Activated CD4-positive, alpha-beta memory T cell treated with anti-CD3 and anti-CD28 coated beads, Interleukin-2, amount 10 ng/mL, durations not matched to agents 7 days and 5 days (primary cell): ENCODE measurements at places on chromosomes 3 and 15. TPM values are rescaled to one million over a fixed set of nuclear protein-coding genes. Genes with fewer than 3 reads are reported as not detected.

OSBPL10 gene
- total RNA-seq = 1.6 TPM

AGBL1 gene
- total RNA-seq = not detected

TRIM42 gene
- total RNA-seq = not detected

MCCC1 gene
- 27.5 TPM for total RNA-seq

DLG1 gene
- 58.2 TPM for total RNA-seq

KY gene
- not detected for total RNA-seq

HHLA2 gene
- total RNA-seq = 9.5 TPM

MESP2 gene
- total RNA-seq = not detected

SNTN gene
- not detected for total RNA-seq

IQCF5 gene
- not detected for total RNA-seq

LRRC2 gene
- total RNA-seq = 0.35 TPM

IL17RB gene
- total RNA-seq = 62.4 TPM

SMCO1 gene
- total RNA-seq = not detected

CCRL2 gene
- 5.4 TPM for total RNA-seq

EXOSC7 gene
- total RNA-seq = 40.8 TPM

HRG gene
- total RNA-seq = not detected

ACSBG1 gene
- not detected for total RNA-seq

TM6SF1 gene
- total RNA-seq = 22.0 TPM

SPESP1 gene
- total RNA-seq = 1.1 TPM

MUSTN1 gene
- 4.4 TPM for total RNA-seq

GRCh38 chr15:73927003-73927475 is 777 bp downstream of the LOXL1 start:
- H3K27ac ChIP-seq = no peak overlapping the region
- no peaks in the 10 kb centered on the region for H3K36me3 ChIP-seq
- peak overlapping the region; percentile 67 for H3K4me3 ChIP-seq
- H3K27me3 ChIP-seq = no peaks in the 10 kb centered on the region
- peaks cover 75% of the 10 kb centered on the region for H3K4me1 ChIP-seq
- peak; percentile 45 for DNase-seq

GRCh38 chr3:113685124-113685523 is 11.3 kb downstream of the USF3 start:
- peaks cover 21% of the 10 kb centered on the region for H3K36me3 ChIP-seq
- no peaks in the 10 kb centered on the region for H3K4me1 ChIP-seq
- DNase-seq = no peak
- no peak overlapping the region for H3K27ac ChIP-seq
- no peaks in the 10 kb centered on the region for H3K27me3 ChIP-seq

GRCh38 chr15:71187078-71187477 is 71.8 kb downstream of the THSD4 start:
- no peak overlapping the region for H3K4me3 ChIP-seq
- DNase-seq = no peak
- H3K27me3 ChIP-seq = no peaks in the 10 kb centered on the region
- H3K4me1 ChIP-seq = no peaks in the 10 kb centered on the region
- H3K36me3 ChIP-seq = no peaks in the 10 kb centered on the region

DNA sequence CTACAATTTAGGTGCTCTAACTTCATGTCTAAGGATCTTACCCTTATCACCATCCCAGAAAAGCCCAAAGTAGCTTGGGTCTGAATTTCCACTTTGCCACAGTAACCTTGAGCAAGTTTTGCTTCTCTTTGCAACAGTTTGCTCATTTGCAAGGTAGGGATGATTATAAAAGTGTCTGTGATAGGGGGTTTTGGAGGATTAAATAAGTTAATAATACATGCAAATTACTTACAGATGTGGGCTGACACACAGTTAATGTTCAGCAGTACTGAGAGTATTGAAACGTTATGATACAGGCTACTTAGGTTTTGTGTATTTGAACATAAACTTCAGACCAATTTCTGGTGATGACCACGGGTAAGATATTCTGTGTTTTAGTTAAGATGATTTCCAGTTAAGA is 444.7 kb upstream of the TPRG1 start:
- DNase-seq = no peak
- no peak overlapping the region for H3K27ac ChIP-seq
- peaks cover 17% of the 10 kb centered on the region for H3K36me3 ChIP-seq
- H3K4me1 ChIP-seq = peaks cover 37% of the 10 kb centered on the region
- H3K4me3 ChIP-seq = no peak overlapping the region
- peaks cover 17% of the 10 kb centered on the region for H3K27me3 ChIP-seq

GRCh38 chr3:38454884-38455638 is 1.4 kb downstream of the ACVR2B start:
- peak; percentile 58 for DNase-seq
- peaks cover 13% of the 10 kb centered on the region for H3K4me1 ChIP-seq

GRCh38 chr3:189496375-189497138 is 134.6 kb upstream of the TP63 start:
- no peak overlapping the region for H3K27ac ChIP-seq
- DNase-seq = no peak
- no peaks in the 10 kb centered on the region for H3K36me3 ChIP-seq

- no peaks in the 10 kb centered on the region for H3K27me3 ChIP-seq
- H3K36me3 ChIP-seq = peaks cover 17% of the 10 kb centered on the region
- no peak overlapping the region for H3K27ac ChIP-seq
- DNase-seq = no peak
- H3K4me3 ChIP-seq = no peak overlapping the region
- peaks cover 65% of the 10 kb centered on the region for H3K4me1 ChIP-seq
Measured at GRCh38 chr3:101811875-101812274, 32.9 kb downstream of the NXPE3 start.

GRCh38 chr3:121995161-121996137 is 26.6 kb downstream of the ILDR1 start:
- H3K27me3 ChIP-seq = no peaks in the 10 kb centered on the region
- peak; percentile 47 for DNase-seq
- peaks cover 52% of the 10 kb centered on the region for H3K4me1 ChIP-seq
- H3K36me3 ChIP-seq = peaks cover 7% of the 10 kb centered on the region
- peak overlapping the region; percentile 75 for H3K27ac ChIP-seq

GRCh38 chr3:86800116-86800515 is 190.8 kb downstream of the VGLL3 start:
- H3K36me3 ChIP-seq = no peaks in the 10 kb centered on the region
- H3K27me3 ChIP-seq = no peaks in the 10 kb centered on the region
- no peaks in the 10 kb centered on the region for H3K4me1 ChIP-seq
- no peak overlapping the region for H3K4me3 ChIP-seq
- H3K27ac ChIP-seq = no peak overlapping the region
- no peak for DNase-seq

GRCh38 chr3:158789592-158789991 is 12.3 kb upstream of the MFSD1 start:
- DNase-seq = no peak
- H3K4me3 ChIP-seq = no peak overlapping the region
- no peaks in the 10 kb centered on the region for H3K36me3 ChIP-seq

- no peaks in the 10 kb centered on the region for H3K36me3 ChIP-seq
- DNase-seq = no peak
- H3K27me3 ChIP-seq = no peaks in the 10 kb centered on the region
- H3K27ac ChIP-seq = no peak overlapping the region
- no peak overlapping the region for H3K4me3 ChIP-seq
- no peaks in the 10 kb centered on the region for H3K4me1 ChIP-seq
Measured at GRCh38 chr3:169077394-169077906, 586.1 kb downstream of the MECOM start.

DNA sequence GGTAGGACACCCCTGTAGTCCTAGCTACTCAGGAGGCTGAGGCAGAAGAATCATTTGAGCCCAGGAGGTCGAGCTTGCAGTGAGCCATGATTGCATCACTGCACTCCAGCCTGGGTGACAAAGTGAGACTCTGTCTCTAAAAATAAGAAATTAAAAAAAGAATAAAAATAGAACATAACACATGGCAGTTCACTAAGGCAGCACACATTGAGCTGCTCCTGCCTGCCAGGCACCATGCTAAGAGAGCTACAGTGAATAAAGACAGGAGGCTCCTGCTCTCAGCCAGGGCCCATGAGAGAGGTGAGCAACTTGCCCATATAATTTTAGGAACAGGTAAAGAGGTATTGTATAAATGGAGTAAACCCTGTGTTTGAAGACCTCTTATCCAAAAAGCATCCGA is 54.3 kb downstream of the EBLN2 start:
- H3K4me3 ChIP-seq = no peak overlapping the region
- DNase-seq = no peak

- no peak overlapping the region for H3K27ac ChIP-seq
- no peak for DNase-seq
- H3K27me3 ChIP-seq = no peaks in the 10 kb centered on the region
- no peaks in the 10 kb centered on the region for H3K4me1 ChIP-seq
Measured at GRCh38 chr3:120648290-120648689, 33.7 kb downstream of the HGD start.

DNA sequence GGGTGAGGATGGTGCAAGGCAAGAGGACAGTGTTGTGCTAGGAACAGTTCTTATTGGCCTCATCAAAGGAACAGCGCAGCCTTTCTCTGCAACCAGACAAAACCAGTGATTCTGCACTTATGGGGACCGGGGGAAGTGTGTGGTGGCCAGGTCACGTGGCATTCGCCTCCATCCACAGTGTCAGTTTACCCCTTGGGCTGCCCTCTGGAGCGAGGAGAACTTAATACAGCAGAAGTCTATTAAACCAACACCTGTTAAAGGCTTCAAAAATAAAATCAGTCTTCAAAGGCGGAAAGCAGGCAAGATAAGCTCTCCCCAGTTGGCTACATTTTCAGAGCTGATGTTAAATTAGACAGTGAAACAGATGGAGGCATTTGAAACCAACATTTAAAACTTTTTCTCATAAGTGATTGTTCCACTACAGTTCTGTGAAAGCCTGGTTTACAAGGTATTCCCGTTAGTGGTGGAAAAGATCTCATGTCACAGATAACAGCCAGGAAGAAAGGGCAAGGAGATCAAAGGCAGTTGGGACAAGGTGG is 75.2 kb downstream of the LRIG1 start:
- no peak overlapping the region for H3K27ac ChIP-seq
- no peak for DNase-seq
- no peak overlapping the region for H3K4me3 ChIP-seq
- peaks cover 10% of the 10 kb centered on the region for H3K4me1 ChIP-seq

DNA sequence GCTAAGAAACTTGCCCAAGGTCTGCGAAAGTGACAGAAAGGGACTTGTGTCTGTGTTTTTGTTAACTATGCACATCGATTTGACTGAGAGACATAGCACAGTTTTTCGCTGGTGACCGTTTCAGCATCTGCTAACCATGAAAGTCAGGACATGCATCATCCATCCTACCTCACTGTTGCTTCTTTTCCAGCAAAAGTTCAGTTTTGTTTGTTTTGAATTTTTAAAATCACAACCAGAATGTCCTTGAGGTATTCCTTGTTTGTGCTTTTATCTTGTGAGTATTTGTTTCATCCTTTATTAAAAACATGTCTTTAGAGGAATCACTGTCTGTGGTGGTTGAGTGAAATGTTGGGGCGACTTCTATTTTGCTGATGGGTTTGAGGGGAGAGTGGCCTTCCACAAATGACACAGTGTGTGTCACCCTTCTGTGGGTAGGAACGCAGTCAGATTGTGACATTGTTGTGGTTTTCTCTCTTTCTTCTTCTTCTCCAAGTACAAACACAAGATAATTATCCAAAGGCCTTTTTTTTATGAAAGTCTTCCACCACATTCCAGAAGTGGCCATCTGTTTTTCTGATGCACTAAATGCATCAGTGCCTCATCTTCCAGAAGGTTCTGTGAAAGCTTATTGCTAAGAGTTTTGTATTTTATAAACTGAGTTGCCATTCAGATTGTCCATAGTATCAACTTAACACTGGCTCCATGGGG is 214.4 kb upstream of the NR2E3 start:
- H3K4me1 ChIP-seq = no peaks in the 10 kb centered on the region
- no peak overlapping the region for H3K4me3 ChIP-seq

GRCh38 chr15:66641485-66642315 is 60.3 kb upstream of the SMAD6 start:
- H3K4me1 ChIP-seq = peaks cover 23% of the 10 kb centered on the region
- no peak overlapping the region for H3K4me3 ChIP-seq
- no peaks in the 10 kb centered on the region for H3K27me3 ChIP-seq
- H3K36me3 ChIP-seq = no peaks in the 10 kb centered on the region
- no peak overlapping the region for H3K27ac ChIP-seq

- peaks cover 22% of the 10 kb centered on the region for H3K27me3 ChIP-seq
- DNase-seq = no peak
- H3K4me3 ChIP-seq = no peak overlapping the region
- H3K4me1 ChIP-seq = no peaks in the 10 kb centered on the region
- H3K36me3 ChIP-seq = no peaks in the 10 kb centered on the region
- H3K27ac ChIP-seq = no peak overlapping the region
Measured at GRCh38 chr3:44120721-44121582, 120.7 kb upstream of the TOPAZ1 start.

GRCh38 chr3:56137415-56137814 is 330.9 kb downstream of the ERC2 start:
- H3K36me3 ChIP-seq = no peaks in the 10 kb centered on the region
- no peak overlapping the region for H3K4me3 ChIP-seq
- H3K27ac ChIP-seq = no peak overlapping the region
- H3K4me1 ChIP-seq = no peaks in the 10 kb centered on the region

DNA sequence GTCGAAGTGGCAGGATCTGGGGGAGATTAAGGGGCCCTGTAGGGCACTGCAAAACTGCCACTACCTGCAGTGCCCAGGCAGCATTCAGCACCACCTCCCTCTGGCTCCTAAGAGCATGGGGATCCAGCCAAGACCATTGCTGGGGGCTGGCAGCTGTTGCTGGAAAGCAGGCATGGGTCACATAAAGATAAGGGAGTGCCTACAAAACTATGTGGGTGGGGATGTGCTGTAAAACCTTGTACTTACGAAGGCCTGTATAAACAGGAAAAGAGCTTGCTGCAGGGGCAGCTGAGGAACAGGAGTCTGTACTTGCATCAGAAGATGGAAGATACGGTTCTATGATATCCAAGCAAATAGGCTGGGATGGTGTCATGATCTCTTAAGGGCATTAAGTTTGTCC is 27.1 kb downstream of the IL20RB start:
- no peaks in the 10 kb centered on the region for H3K27me3 ChIP-seq
- no peaks in the 10 kb centered on the region for H3K36me3 ChIP-seq
- H3K4me1 ChIP-seq = no peaks in the 10 kb centered on the region

DNA sequence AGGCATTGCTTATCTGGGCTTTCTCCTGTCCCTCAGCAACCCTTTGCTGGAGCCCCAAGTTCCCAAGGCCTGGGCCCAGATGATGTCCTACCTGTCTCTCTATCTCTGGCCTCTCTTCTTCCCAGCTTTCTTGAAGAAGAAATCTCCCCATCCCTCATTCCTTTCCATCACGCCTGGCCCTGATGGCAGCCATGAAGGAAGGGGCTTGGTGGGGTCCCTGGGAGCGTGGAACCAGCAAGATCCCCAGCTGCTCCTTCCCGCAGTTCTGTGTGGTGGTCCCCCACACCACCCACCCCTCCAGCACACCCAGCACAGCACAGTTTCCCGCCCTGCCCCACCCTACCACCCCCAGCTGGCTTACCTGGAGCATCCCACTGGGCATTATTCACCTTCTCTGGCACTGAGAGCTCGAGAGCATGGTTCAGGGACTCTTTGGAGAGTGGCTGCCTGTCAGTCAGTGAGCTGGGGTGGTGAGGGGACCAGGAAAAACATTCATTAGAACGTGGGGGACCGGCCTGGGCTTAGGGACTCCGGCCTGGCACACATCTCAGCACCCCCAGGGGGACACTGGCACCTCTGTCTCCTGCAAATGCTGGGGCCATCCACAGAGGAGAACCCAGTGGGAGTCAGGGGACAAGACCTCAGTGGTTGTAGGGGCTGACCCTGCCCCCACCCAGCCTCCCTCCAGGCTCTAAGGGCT is 26.6 kb downstream of the ACSBG1 start:
- peak; percentile 8 for DNase-seq
- H3K27ac ChIP-seq = no peak overlapping the region
- peaks cover 14% of the 10 kb centered on the region for H3K27me3 ChIP-seq
- no peak overlapping the region for H3K4me3 ChIP-seq
- no peaks in the 10 kb centered on the region for H3K36me3 ChIP-seq
- no peaks in the 10 kb centered on the region for H3K4me1 ChIP-seq

- no peak for DNase-seq
- H3K27ac ChIP-seq = peak overlapping the region; percentile 53
- no peak overlapping the region for H3K4me3 ChIP-seq
- H3K27me3 ChIP-seq = no peaks in the 10 kb centered on the region
- peaks cover 49% of the 10 kb centered on the region for H3K4me1 ChIP-seq
Measured at GRCh38 chr3:148999806-149000205, 8.5 kb downstream of the GYG1 start.
